ENCODE measurements at places on chromosomes 3 and 15. TPM values are rescaled to one million over a fixed set of nuclear protein-coding genes. Genes with fewer than 3 reads are reported as not detected.

- DNase-seq, result peak; percentile 60
These were observed 76.9 kb downstream of the HES1 start for GRCh38 chr3:194212845-194213331.

- DNase-seq, result peak; percentile 10
These were observed 120.3 kb upstream of the SUCLG2 start for GRCh38 chr3:67774676-67775075.

DNA sequence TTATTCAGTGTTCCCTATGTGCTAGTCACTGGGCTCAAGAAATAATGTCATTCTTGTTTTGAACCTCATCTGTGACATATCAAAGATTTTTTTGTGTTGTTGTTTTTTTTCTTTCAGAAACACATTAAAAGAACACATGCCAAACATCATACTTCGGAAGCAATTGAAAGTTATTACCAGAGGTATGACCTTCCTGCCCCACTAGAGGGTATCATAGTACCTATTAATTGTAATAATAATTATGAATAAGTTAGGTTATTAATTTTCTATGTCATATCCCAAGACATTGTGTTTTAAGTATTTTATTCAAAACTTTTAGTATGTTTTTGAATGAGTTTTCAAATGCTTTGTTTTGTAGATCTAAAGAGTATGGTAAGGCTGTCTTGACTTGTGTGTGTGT lies 65.7 kb downstream of the CDIN1 start:
- no peak for DNase-seq

DNA sequence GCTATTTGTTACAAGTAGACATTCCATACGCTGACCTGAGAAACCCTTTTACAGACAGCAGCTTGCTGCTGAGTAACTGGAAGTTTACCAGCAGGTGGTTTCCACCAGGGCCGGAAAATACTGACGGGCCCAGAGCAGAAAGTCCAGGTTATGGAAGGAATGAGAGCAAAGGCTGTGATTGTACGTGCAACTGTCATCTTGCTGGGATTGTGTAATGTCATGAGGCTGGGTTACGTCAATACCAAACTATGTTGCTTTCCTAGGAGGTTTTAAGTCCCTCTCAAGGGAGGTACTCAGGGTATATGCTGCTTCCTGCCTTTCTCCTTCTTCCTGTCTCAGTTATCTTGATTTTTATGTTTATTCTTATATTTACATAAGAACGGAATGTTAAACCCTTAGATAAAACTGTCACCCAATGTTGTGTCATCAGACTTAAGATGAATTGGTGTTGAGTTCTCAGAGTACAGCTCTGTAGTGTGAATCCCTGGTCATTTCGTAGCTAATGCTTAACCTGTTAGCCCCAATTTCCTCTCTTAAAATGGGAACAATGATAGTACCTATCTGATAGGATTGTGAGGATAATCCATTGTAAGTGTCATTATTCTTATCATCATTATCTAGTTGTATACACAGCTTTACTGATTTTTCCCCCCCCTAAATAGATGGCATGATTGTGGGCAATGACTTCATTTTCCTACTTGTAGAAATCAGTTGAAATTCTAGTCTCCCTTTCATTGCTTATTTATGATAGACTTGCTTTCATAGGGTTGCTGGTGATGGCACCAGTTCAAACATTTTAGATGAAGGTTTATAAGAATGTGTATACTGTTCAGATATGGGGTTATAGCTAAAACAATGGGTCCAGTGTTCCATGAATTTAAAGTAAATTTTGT lies 101.4 kb downstream of the FNDC3B start:
- no peak for DNase-seq

DNA sequence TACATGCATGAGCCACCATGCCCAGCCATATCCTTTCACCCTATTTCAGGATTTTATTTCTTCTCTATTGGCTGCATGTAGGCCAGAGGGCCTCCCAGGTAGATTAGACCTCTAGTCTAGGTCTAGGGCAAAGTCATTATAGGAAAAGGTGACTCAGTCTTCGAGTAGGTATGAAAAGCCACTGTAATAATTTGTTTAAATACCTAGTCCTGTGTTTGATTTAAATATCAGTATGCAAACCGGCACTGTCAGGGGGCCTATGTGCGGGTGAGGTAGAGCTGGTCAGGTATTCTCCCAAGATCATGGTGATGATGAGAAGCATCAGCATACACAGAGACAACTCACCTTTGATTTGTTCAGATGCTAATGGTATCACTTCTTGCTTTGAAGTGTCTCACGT lies 101.4 kb upstream of the UMPS start:
- no peak for DNase-seq

- DNase-seq, result no peak
These were observed 133.3 kb downstream of the TNIK start for GRCh38 chr3:171326717-171327440.

DNA sequence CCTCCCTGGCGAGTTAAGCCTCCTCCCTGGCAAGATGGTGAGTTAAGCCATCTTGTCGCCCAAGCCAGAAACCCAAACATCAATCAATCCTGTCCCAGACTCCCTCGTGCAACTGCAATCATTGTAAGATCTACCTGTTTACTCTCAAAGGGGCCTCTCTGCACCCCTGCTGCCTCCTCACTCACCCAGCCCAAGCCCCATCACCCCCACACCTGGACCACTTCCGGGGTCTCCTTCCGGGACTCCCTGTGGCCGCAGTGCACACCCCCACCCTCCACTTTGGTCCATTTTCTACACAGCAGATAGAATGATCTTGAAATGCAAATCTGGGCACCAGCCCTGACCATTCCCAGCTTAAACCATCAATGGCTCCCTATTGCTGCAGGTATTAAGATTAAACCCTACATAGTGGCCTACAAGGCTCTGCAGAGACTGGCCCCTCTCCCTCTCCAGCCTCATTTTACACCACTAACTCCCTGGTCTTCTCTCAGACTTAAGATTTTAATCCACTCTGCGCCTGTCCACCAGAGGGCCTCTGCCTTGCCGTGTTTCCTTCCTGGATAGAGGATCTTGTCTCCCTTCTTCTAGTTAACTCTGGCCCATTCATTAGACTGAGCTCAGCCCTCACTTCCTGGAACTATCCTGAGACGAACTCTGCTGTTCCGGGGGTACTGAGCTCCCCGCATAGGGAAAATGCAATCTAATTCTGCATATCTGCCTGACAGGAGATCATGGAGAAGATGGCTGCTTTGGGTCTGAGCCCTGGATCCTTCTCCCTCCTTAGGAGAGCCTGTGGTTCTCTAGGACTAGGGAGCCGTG lies 41.9 kb upstream of the SLC6A1 start:
- peak; percentile 83 for DNase-seq

DNA sequence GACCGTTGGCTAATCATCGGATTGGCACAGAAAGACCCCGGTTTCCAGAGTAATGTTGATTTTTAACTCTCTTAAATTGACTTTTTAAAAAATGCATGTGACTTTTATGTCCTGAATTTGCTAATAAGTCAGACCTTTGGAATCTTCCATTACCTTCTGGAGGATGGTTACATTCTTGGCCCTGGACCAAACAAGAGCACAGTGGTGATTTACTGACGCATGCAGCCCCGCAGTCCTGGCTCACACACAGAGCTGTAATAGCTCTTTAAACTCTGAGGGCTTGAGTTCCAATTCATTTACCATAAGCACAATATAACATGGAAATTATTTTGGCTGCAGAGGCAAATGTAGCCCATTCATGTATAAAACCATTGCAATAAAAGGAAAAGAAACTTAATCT lies 25.1 kb downstream of the SOX14 start:
- no peak for DNase-seq

DNA sequence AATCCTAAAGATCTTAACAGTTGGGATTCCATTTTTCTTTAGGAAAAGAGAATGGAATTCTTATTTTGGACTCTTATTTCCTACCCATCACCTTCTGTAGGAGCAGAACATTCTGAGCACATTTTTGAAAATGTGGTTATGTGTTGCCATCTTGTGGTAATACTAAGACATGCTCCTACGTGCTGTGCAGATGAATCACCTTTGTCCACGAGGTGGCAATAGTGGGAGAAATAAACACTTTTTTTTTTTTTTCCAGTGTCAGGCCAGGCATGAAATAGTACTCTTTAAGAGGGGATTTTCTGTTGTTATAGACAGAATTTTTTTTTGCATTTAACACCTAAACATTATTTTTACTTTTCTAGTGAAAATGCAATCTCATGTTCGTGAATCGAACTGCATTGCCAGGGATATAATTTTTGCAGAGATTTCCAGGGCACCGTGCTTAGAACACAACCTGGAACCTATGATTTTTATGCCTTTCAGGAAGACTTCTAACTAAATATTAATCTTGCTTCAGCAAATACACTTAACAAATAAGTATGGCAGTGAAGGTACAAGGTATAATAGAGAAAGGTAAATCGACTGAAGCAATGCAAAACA lies 196.6 kb downstream of the GAP43 start:
- no peak for DNase-seq

- no peak for DNase-seq
These were observed 524.3 kb downstream of the UNC13C start for GRCh38 chr15:54502416-54503075.

DNA sequence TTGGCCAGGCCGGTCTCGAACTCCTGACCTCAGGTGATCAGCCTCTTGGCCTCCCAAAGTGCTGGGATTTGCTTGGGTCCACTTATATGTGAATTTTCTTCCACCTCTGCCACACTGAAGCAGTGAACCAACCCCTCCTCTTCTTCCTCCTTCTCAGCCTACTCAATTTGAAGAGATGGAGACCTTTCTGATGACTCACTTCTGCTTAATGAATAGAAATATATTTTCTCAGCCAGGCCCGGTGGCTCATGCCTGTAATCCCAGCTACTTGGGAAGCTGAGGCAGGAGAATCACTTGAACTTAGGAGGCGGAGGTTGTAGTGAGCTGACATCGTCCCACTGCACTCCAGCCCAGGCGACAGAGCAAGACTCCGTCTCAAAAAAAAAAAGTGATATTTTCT lies 46.8 kb upstream of the GATM start:
- no peak for DNase-seq

DNA sequence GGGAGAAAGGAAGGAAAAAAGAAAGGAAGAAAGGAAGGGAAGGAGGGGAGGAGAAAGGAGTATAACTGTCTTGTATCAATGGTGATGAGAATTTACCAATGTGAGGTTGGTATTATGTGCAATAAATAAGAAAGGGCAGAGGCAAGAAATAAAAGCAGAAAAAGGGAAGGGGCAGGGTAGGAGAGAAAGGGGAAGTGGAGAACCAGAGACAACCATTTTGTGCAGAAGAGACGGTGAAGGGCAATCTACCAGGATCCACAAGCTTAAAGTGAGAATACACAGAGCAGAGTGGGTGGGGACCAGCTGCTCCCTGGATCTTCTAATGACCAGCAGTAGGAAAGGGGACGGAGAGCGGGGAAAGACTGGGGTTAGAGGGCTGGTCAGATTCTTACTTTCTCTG lies 106.9 kb upstream of the SLCO2A1 start:
- DNase-seq, result no peak

DNA sequence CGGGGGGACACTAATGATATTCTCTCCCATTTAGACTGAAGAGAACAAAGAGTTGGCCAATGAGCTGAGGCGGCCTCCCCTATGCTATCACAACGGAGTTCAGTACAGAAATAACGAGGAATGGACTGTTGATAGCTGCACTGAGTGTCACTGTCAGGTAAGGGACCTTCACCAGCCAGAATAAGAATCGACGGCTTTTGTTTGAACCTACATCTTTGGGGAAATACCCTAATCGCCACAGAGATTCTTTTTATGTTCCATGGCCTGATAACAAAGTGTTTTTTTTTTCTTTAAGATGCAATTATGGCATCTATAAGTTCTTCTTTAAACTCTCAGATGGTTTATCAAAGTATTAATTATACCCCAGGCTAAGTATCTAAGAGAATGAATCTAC lies 3.4 kb downstream of the THBS1 start:
- no peak for DNase-seq

GRCh38 chr15:99863550-99864198 lies 130.4 kb upstream of the LYSMD4 start:
- DNase-seq, result no peak

DNA sequence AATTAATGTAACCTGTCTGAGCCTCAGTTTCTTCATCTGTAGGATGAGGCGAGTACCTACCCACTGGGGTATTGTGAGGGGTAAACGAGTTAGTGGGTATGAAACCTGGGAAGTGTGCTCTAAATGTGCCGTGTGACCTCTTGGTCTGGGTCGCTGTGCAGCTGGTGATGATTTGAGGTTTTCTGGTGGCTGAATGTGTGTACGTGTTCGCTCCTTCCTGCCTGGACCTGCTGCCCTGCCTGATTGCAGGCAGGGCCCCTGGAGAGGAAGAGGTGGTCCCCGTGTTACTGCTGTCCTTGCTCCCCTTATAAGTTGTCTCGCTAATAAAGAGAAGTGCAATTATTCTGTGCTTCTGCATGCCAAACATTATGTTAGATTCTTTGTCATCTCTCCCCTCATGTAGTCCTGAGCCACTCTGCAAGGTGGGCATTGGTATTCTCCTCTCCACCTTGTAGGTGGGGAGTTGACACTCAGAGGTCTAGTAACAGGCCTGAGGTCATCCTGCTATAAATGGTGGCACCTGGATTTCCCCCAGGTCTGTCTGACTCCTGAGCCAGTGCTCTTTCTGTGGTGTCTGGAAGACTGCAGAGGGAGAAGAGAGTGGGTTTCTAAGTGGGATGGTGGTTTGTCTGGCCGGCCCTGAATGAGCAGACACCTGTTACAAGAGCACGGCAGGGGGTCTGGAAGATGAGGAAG lies 15.7 kb downstream of the PDIA5 start:
- DNase-seq, result no peak

DNA sequence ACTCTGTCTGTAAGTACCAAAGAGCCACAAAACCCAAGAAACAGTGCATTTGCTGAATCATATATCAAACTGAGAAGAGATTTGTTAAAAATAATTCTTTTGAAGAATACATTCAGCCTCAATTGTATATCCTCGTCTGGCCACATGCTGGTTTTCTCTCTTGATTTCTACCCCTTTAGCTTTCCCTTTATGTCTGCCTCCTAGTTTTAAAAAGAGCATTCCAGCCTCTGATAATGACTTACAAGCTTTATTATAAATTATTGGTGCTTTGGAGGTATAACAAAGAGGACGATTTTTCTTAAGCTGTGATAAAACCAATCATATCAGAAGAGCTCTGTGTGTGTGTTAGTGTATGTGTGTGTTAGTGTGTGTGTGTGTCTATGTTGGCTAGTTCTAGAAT lies 70.4 kb upstream of the ROBO2 start:
- DNase-seq, result no peak

- DNase-seq, result no peak
These were observed 176.8 kb downstream of the EPHA6 start for GRCh38 chr3:96991231-96991630.

KIF15 gene
- total RNA-seq, result 19.3 TPM

PLSCR2 gene
- total RNA-seq, result 5.1 TPM

NRROS gene
- 5.3 TPM for total RNA-seq

ABHD5 gene
- total RNA-seq, result 21.8 TPM

STX19 gene
- not detected for total RNA-seq

ITGB5 gene
- total RNA-seq, result 459 TPM

LMCD1 gene
- 7.9 TPM for total RNA-seq

CHRD gene
- 10.5 TPM for total RNA-seq

ESYT3 gene
- total RNA-seq, result 10.9 TPM

RPS27L gene
- 26.9 TPM for total RNA-seq
